ENCODE measurements at places on chromosomes 7 and 10.

GRCh38 chr10:15558136-15558535 is 161.6 kb downstream of the ITGA8 start:
- no peak for DNase-seq

- no peak for DNase-seq
Measured at GRCh38 chr10:50400694-50401093, 149.4 kb upstream of the ASAH2 start.

GRCh38 chr7:106384373-106384772 is 99.6 kb upstream of the NAMPT start:
- no peak for DNase-seq

GRCh38 chr7:18521945-18522566 is 26.5 kb downstream of the HDAC9 start:
- no peak for DNase-seq

- DNase-seq = no peak
Measured at GRCh38 chr7:48097521-48098231, 8.6 kb downstream of the UPP1 start.

DNA sequence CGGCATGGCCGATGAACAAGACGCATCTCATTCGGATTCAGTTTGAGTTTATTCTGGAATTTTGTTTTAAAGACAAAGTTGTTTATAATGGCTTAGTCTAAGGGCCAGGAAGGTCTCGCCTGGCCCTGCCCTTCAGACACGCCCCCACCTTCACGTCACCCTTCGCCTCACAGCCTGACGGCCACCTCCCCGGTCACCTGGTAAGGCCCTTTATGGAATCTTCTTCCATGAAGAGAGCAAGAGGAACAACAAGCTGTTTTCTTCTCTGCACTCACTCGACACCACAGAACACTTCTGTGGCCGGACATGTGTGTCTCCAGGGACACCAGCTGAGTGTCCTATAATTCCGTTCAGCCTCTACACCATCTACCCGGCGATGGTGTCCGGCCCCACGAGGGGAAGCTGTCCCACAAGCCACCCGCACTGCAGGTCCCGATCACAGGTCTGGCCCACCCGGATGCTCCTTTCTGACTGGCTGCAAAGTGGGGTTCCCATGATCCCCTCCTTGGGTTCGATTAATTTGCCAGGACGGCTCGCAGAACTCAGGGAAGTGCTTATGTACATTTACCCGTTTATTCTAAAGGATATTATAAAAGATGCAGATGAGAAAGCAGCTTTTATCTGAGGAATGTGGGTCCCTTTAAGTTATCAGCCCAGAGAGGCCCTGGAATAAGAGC is 17.4 kb upstream of the KNDC1 start:
- DNase-seq = no peak

DNA sequence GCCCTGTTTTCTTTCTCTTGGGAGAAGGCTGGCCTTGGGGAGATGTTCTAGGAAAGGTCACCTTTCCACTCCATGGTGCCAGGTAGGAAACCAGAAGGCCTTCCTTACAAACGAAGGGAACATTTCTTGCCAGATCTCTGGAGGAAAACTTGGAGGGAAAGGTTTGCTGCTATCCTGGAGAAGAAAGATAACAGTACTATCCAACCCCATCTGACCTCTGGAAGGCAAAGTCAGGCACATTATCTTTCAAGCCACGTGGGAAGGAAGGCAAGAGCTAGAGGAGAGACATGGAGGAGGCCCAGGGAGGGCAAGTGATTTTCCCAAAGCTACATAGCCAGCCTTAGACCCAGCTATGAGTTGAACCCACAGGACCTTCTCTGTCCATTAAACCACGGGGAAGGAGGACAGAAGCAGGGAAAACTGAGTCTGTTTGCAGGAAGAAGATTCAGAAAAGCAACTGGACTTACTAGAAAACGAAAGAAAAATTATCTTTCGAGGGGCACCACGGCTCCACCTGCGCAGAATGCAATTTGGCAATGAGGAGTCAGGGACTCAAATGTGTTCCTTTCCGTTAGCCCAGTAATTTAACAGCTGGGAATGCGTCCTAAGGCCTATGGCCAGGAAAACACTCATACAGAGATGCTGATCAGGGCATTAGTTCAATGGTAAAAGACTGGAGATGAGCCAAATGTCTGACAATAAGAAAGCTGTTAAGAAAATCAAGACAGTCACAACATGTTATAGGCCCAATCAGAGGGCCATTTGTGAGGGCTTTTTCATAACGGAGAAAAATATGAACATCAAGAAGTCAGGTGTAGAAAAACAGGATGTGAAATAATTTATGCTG is 32.0 kb upstream of the PSAP start:
- no peak for DNase-seq

Measured in activated T-cell treated with anti-CD3 and anti-CD28 coated beads for 4 hours (primary cell).